Hepatic stellate cell (primary cell): ENCODE measurements at places on chromosomes 1 and 21.

DNA sequence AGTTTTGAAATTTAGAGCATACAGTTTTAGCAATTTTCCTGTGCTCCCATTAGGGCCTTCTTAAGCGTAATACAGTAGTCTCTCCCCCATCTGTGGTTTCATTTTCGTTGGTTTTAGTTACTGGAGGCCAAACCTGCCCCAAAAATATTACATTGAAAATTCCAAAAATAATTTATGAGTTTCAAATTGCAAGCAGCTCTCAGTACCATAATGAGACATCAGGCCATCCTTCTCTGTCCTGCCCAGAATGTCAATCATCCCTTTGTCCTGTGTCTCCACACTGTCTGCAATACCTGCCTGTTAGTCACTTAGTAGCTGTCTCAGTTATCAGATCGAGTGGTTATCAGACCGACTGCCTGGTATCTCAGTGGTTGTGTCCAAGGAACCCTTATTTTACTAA is 45.4 kb downstream of the ADSS2 start:
- no peak for DNase-seq

- DNase-seq = no peak
These were observed 18.8 kb upstream of the SELP start for GRCh38 chr1:169648709-169649108.

DNA sequence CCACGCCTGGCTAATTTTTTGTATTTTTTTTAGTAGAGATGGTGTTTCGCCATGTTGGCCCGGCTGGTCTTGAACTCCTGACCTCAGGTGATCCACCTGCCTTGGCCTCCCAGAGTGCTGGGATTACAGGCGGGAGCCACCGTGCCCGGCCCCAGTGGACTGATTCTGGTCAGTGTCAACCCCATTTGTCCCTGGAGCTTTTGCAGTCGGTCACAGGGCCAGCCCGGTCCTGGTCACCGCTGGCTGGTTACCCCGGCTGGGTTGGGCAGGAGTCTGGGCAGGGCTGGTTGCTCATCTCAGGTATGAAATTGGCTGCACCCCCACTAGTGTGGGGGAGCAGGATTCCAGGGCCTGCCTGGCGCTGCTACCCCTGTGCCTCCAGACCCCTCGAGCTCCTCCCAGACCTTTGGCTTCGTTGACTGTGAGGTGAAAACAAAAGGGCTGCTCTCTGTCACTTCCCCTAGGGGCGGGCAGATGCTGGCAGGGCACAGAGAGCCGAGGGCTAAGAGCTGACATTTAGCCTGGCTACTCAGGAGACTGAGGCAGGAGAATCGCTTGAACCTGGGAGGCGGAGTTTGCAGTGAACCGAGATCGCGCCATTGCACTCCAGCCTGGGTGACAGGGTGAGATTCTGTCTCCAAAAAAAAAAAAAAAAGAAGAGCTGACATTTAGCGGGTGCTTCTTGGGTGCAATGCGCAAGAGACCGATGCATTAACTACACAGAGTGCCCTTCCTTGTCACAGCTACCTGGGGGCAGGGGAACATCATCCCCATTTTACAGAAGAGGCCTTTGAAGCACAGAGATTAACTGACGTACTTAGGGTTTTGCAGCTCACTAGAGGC is 10.6 kb downstream of the TNFRSF1B start:
- no peak for DNase-seq

DNA sequence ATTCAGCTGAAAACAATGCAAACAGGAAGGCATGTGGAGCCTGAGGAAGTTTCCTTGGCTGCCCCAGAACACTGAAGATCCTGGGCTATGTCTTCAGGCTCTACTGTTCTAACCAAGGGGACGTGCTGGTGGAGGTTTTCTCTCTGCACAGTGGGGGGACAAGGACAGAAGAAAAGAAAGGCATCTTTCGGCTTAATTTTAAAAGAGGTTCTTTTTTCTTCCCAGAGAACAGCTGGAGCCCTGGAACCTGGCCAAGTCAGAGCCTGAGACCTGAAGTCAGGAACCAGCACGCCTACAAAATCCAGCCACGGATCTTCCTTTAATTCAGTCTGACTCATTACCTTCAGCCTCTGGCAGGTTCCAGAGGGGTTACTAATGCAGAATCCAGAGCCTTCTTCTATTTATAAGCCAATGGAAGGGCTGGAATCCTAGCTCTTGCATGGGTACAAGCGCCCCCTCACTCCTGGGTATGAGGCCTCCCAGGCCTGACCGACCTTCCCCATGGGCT is 19.8 kb downstream of the CTNNBIP1 start:
- peak; percentile 91 for DNase-seq

- peak; percentile 82 for DNase-seq
These were observed 10.7 kb downstream of the EPHA2 start for GRCh38 chr1:16145030-16145661.

DNA sequence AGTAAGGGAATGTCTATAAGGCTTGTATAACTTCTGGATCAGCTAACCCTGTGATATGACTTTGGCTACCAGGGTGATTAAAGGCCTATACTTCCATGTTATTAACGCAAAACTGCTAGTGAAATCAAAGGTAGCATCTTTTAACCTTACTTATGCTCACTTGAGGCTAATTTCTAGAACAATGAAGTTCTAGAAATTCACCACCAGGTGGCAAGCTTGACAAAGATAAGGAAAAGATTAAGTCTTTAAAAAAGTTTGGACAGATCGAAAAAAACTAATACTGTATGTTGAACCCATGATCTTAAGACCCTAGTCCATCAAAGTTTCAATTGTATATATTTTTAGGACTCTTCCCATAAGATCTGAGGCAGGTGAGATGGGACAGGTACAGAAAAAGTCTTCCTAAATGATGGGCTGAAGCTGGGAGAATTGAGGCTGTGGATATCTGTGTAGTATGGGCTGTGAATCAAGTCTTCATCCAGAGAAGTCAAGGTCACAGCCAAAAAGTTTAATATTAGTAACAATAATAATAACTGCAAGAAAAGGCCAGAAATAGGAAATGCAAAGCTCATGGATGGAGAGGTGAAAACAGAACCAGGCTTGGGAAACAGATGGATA is 18.8 kb downstream of the KYAT3 start:
- no peak for DNase-seq

DNA sequence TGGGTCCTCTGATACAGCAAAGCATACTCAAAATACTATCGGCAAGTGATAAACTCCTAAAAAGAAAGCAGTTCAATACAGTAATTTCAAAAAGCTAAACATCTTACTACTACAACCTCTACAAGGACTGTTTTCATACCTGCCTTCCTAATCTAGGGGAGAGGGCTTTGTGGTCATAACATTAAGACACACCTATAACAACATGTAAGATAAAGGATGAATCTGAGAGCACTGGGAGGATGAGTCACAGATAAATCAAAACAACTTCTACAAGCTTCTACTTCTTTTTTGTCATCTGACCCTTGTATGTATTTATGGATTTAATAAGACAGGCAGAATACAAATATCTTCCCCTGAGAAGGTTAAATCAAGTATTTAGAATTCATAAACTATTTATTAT is 40.0 kb downstream of the LTN1 start:
- no peak for DNase-seq

- no peak for DNase-seq
These were observed 251.5 kb downstream of the PTPRC start for GRCh38 chr1:198890214-198890930.
